ENCODE measurements at places on chromosomes 4 and X.

GRCh38 chrX:48854898-48855297, 19.5 kb upstream of the PCSK1N start:
- peak; percentile 40 for DNase-seq

- no peak for DNase-seq
Measured at GRCh38 chr4:156779042-156779441, 192.6 kb downstream of the PDGFC start.

DNA sequence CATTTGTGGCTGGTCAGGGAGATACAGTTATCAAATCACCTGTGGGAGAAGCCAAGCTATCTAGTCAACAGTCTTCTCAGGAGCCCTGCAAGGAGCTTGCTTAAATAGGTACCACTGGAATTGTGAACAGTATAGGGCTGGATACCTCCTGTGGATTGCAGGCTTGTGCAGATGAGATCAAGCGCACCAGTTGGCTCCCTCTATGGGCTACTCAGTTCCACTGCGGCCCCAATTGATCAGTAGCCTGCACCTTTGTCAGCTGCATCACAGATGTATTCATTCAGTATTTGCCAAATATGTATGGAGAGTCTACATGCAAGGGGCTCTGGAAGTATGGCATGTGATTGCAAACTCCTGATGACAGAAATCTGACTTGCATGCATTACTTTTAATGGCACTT, 28.6 kb downstream of the TEX13A start:
- peak; percentile 15 for DNase-seq

DNA sequence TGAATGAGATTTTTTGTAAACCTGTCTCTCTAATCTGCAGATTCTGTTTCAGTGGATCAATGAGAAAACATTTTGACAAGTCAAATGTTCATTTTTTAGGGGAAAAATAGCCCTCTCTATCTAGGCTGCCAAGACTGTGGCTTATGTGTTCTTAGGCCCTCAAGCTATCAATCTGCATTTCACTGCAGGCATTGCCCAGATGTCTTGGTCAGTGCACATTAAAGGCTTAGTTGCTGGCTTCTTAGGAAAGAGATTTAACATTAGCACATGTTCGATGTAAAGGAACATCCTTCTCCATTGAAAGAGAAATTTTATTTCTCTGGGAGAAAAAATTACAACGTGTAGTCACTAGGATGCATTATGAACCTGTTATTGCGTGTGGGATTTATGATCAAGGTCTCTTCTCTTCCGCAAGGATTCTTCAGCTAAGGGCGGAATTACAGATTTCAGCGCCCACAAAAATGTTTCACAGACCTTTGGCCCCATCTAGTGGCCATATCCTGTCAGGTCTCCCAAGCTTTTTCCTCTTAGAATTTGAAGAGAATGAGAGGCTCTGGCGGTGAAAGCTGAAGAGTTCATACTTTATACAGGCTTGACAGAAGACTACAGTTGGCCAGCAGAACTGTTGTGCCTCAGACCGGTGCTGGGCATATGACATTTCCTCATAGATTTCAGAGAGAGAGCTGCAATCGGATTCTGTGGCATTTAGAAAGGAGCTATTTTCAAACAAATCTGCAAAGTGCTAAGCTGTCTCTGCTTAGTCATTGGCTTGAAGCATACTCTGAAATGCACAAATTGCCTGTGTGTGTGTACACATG, 144.6 kb upstream of the NOCT start:
- DNase-seq, result peak; percentile 82

- DNase-seq, result no peak
Measured at GRCh38 chr4:18675586-18676525, 654.3 kb upstream of the LCORL start.

GRCh38 chr4:13461191-13461905, 22.8 kb downstream of the RAB28 start:
- DNase-seq, result no peak

- DNase-seq, result no peak
Measured at GRCh38 chrX:37776283-37776986, 3.4 kb upstream of the CYBB start.
